ENCODE measurements at places on chromosomes 4 and X.

GRCh38 chrX:8278557-8278956, 107.5 kb upstream of the VCX2 start:
- no peak for DNase-seq

GRCh38 chr4:81460191-81460701, 11.5 kb downstream of the RASGEF1B start:
- DNase-seq, result no peak

GRCh38 chr4:13994016-13994415, 366.5 kb upstream of the BOD1L1 start:
- DNase-seq, result no peak

DNA sequence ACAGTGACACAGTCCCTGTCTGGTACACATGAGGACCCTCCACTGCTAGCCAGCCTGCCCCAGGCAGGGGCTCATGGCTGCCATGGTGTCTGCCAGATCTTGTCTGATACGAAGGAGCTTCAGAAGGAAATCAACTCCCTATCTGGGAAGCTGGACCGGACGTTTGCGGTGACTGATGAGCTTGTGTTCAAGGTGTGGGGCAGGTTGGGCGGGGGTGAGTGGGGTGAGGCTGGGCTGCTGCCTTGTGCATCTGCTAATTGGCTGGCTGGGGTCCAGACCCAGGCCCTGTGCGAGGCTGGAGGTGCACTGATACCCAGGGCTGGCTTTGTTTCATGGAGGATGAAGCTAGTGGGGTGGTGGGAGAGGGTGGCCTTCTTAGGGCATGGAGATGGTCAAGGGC, 13.8 kb downstream of the CCDC22 start:
- DNase-seq, result no peak

DNA sequence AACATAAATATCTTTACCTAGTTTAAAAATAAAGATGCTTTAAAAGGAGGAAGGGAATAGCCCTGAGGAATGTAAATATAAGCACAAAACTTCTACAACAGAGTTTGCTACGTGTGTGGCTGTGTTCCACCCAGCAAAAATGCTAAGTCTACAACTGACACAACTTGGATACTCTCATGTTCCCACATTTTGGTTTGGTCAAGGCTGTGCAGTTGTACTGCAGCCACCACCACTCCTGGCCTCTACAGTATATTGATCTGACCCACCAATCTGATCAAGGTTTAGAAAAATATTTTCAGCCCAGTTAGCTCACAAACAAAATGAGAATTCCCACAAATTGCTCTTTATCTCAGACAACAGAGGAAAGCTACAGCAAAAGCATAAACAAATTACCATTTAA, 12.1 kb downstream of the F9 start:
- DNase-seq, result no peak

GRCh38 chr4:1972414-1972813, 36.4 kb downstream of the NELFA start:
- no peak for DNase-seq

GRCh38 chr4:24705016-24705753, 90.2 kb upstream of the SOD3 start:
- DNase-seq, result no peak

DNA sequence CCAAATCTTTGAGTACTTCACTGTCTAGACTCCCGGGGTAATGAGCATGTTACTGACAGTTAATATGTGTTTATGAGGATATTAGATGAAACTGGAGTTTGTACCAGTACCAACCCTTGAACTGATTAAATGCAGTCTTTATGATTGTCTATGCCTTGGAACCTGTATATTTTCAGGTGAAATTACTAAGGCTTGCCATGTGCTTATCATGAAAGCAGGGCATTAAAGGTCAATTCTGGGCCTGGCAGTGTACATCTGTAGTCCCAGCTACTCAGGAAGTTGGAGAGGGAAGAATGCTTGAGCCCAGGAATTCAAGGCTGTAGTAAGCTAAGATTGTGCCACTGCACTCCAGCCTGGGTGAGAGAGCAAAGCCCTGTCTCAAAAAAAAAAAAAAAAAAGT, 27.6 kb downstream of the PHEX start:
- no peak for DNase-seq

- DNase-seq, result no peak
Observed at GRCh38 chr4:21571100-21571499, 377.5 kb downstream of the KCNIP4 start.

GRCh38 chrX:125953814-125954213, 212.3 kb downstream of the DCAF12L2 start:
- DNase-seq, result no peak

- no peak for DNase-seq
Observed at GRCh38 chrX:147935156-147935758, 23.5 kb downstream of the FMR1 start.

- DNase-seq, result no peak
Observed at GRCh38 chr4:143713955-143714625, 13.6 kb upstream of the FREM3 start.

GRCh38 chr4:128844931-128845330, 35.4 kb downstream of the JADE1 start:
- DNase-seq, result no peak

DNA sequence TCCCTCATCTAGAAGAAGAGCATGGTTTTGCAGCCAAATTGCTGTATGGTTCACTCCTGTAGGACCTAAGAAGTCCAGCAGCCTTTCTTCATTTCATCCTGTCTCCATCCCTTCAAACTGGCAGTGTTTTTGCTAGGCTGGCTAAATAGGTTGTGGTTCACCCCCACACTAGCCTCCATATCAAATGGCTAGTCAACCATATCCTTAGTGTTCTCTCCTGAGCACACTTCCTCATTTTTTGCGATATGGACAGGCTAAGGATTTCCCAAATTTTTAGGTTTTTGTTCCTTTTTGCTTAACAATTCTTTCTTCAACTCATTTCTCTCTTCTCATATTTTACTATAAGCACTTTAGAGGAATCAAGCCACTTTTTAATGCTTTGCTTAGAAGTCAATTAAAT, 98.8 kb upstream of the NOCT start:
- DNase-seq, result no peak

- DNase-seq, result no peak
Observed at GRCh38 chr4:35163168-35163567, 1081.1 kb downstream of the ARAP2 start.

DNA sequence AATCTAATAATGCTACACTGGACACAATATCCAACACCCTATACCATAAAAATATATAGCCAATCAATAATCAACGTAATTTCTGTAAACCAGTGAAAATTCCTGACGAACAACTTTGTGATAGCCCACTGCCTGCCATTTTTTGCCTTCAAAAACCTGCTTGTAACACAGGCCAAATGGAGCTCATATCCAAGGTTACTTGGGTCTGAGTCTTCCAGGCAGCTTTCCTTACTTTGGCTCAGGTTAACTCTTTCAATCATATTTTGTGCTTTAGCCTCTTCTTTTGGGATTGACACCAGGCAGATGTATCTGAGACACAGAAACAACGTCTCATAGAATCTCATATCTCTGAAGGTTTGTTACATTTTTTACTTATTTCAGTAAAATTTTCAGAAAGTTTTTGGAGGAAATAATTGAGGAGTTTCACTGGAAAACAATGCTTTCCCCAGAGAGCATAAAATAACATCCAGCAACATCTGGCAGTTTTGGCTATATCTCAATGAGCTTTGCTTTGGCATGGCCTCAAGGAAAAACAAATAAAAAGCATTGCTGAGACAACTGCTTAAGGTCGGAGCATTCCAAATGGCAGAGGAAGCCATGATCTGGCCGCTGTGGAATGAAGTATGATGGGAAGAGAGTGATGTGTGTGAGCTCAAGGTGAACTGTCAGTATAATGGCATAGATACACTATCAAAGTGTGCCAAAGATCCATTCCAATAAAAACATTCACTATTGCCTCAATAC, 162.9 kb upstream of the SPIN4 start:
- no peak for DNase-seq

DNA sequence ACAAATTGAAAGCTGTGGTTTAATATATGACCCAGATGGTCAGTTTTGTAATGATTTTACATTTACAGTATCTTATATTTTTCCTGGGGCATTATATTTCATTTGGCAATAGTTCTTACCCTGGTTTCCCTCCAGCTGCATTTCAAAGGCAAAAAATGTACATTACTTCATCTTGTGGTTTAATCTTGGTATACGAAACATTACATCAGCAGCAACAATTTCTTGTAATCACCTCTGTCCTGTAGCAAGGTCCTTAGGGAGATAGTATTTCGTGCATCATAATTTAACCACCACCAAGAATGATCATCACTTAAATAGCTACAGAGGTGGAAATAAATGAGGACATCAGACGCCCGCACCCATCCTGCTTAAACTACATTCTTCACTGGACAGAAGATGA, 48.8 kb downstream of the HS6ST2 start:
- DNase-seq, result no peak

DNA sequence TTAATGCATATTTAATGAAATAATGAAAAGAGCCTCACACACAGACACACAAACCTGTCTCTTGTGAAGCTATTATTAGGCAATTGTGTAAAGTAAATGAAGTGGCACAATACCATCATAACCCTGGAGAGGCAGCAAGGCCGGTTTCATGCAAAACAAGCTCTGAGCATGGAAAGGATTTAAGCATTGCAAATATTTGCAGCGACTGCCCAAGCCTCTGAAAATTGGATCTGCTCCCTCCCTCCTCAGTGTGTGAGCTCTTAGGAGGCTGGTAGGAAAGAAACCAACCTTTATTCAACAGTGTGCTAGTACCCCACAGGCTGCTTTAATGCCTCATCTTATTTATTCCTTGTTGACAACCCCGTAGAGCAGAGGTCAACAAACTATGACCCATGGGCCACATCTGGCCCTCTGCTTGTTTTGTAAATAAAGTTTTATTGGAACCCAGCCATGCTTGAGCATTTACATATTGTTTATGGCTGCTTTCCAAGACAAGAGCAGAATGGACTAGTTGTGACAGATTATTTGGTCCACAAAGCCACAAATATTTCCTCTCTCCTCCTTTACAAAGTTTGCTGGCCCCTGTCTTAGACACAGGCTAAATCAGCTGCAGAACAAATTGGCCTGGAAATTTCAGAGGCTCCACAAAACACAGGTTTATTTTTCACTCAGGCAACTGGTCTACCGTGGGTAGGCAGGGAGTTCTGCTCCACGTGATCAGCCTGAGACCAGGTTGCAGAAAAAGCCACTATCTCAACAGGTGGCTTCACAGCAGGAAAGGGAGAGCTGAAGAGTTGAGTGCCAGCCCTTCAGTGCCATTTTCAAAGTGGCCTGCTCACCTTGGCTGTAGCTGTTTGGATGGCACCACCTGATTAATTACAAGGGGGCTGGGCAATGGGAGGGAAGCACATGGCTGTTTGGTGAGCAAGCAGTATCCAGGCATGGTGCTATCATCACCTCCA, 16.8 kb downstream of the RS1 start:
- DNase-seq, result no peak

GRCh38 chrX:9102956-9103355, 69.0 kb upstream of the FAM9B start:
- no peak for DNase-seq

GRCh38 chrX:2447484-2447883, 53.3 kb downstream of the DHRSX start:
- no peak for DNase-seq

DNA sequence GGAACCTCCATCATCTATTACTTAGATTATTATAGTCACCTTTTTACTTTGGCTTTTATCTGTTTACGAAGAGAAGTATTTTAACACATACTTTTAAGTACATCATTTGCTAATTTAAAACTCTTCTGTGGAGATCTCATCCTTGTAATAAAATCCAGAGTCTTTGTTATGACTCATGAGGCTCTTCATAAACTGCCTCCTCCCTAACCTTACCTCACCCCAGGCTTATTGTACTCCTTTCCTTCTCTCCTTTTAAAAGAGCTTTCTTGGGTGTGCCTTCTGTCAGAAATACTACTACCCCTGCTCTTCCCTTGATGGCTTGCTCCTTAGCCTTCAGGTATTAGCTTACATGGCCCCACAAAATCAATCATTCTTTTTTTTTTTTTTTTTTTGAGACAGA, 6.6 kb downstream of the ARL9 start:
- DNase-seq, result no peak

DNA sequence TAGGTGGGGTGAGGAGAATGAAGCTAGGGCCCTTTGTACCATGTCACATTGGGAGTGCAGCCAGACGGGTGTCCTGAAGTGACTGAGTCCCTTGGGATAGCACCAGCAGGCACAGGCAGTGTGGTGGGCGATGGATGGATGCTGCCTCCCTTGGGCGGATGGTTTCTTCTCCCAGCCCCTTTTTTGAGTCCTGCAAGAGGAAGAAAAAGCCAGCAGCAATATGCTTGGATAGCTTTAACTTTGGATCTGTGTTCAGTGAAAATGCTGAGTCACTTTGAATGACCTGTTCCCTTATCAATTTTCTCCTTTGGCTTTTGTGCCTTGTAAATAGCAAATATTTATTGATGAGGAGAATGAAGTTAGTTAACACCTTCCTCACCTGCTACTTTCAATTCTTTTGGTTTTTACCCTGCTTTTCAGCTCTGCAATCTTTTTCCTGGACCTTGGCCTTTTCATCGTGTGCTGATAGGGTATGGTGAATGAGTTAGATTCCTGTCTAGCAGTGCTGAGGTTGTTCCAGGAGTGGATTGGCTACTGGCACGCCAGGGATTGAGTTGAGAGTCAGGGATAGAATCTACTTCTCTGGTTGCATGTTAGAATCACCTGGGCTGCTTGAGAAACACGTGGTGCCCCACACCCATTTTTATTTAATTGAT, 10.2 kb downstream of the DCUN1D4 start:
- no peak for DNase-seq

- no peak for DNase-seq
Observed at GRCh38 chr4:114561590-114561989, 37.0 kb upstream of the UGT8 start.
